ENCODE measurements at places on chromosomes 3 and 15.
A peak's percentile ranks its signal among the peaks of the same experiment; 100 is the strongest.

DNA sequence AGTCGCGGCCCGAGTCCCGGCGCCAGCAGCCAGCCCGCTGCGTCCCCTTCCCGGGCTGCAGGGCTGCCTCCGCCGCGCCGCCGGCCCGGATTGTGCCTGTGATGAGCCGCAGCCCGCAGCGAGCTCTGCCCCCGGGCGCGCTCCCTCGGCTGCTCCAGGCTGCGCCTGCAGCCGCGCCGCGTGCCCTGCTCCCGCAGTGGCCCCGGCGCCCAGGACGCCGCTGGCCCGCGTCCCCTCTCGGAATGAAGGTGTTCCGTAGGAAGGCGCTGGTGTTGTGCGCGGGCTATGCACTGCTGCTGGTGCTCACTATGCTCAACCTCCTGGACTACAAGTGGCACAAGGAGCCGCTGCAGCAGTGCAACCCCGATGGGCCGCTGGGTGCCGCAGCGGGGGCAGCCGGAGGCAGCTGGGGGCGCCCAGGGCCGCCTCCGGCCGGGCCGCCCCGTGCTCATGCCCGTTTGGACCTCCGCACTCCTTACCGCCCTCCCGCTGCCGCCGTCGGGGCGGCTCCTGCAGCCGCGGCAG is 1.2 kb downstream of the CHST2 start:
- DNase-seq, result peak; percentile 19

GRCh38 chr15:68354268-68354667 is 76.7 kb downstream of the FEM1B start:
- no peak for DNase-seq

DNA sequence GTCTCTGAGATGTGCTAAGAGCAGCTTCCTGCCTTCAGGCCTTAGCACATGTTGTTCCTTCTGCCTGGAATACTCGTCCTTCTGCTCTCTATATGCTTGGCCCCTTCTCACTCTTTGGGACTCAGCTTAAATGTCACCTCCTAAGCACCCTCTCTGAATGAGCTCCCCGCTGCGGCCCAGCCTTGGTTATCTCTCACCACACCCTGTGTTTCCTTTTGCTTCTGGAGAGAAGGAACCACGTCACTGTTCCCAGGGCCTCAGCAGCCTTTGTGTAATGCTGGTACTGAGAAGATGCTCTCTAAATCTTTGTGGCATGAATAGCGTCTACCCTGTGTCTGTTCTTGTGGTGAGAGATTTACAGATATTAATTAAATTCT is 2.2 kb downstream of the FAH start:
- DNase-seq, result no peak

DNA sequence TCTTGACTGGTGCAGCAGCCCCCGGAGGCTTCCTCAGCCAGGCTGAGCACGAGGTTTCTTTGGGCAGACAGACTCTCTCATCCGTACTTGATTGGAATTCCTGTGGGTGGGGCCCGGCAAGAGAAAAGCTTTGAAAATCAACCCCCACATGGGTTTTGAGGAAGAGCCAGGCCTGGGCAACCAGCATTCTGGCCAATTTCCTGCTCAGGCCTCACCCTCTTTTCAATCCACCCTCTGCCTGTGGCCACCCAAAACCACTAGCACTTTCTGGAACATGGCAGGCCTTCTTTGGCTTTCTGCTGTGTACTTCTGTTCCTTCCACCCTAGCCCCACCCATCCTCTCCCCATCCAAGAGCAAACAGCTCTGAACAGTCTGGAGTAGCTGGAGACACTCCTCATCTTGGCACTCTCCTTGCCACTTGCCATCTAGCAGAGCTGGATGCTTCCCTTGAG is 5.9 kb downstream of the MYO5C start:
- DNase-seq, result no peak

DNA sequence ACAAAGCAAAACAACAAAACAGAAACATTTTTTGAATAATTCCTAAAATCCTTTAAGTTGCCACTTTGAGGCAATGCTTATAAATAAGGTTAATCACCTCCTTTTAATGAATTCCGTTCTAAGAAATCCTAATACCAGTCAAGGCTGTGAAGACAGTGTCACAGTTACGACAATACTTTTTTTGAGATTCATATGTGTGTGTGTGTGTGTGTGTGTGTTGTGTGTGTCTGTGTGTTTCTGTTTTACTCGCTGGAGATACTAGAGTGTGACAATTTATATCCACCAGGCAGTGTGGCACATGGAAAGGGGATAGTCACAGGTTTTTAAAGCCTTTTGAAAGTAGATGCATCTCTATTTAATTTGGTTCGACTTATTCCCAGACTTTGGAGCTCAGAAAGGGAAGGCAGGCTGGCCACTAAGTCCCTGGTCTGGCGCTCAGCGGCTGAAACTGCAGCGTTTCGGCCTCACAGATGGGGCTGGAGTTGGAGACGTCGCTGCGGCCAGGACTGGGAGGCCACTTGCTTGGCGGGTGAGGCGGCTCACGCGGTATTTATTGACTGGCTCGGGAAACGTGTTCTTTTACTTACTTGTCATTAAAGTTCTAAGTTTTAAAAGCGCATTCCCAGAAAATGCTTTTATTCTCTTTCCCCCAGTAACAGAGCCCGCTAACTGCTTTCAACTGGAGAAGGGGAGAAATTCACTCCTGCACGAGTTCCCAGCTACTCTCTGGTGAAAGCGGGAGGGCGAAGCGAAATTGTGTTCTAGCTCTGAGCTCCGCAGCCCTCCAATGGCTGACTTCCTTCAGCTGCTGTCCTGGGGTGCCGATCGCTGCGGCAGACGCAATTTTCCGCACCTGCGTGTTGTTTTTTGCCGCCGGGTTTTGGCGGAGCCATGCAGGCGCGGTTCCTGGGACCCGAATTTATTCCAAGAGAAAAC is 13.7 kb downstream of the ZIC1 start:
- DNase-seq, result no peak

GRCh38 chr15:43449981-43450380 is 43.0 kb downstream of the TP53BP1 start:
- no peak for DNase-seq

DNA sequence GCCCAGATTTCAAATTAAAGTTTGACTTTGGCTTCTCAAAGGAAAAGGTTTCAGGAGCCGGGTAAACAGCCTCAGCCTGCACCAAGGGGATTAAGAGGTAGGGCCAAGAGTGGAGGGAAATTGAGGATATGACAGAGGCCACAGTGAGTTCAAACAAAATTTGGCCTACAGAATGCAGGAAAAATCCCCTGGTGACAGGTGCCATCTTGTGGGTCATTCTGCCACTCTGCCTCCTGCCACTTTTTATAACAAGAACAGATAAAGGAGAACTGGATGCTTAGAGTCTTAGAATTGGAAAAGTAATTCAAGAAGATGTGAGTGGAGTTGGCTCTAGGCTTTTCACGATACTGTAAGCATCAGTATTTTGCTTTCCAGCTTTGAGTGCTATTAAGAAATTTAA is 253.2 kb downstream of the NR2F2 start:
- DNase-seq, result no peak

GRCh38 chr3:188486126-188486525 is 332.2 kb downstream of the LPP start:
- peak; percentile 74 for DNase-seq

GRCh38 chr15:57061696-57062095 is 143.3 kb downstream of the TCF12 start:
- DNase-seq, result peak; percentile 6

DNA sequence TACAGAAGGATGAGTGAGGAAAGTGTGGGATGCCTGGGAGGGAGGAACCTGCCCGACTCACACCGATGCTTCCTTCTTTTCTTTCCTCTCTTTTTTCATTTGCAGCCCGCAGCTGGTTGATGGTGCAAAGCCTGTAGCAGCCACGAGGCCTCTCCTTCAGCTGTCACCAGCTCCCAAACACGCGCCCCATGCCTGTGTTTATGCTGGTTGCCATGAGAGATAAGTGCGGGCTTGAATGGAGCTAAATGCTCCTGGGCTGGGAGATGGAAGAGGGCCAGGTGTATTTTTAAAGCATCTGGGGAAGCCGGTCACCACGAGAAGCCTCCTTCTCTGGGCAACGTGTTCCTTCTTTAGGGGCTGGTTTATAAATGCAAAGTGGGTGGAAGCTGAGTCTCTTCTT is 9.3 kb downstream of the COLQ start:
- DNase-seq, result no peak

- peak; percentile 39 for DNase-seq
These were observed 96.1 kb downstream of the STAC start for GRCh38 chr3:36476286-36476942.

DNA sequence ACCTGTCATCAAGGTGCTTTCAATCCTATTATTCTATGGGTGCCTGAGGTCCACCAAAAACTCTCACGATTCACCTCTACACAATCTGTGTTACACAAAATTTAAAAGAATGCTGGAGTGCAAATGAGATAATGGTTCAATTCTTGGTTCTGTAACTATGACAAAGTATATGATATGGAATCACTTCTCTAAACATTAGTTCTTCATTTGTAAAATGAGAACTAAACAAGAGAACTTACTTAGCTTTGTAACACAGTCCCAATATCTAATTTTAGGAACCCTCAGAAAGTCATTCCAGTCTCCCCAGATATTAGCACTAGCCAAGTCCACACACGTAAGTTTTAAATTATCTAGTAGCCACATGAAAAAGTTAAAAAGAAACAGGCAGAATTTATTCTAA is 111.5 kb downstream of the TBL1XR1 start:
- no peak for DNase-seq

GRCh38 chr3:80238152-80238551 is 470.4 kb upstream of the ROBO1 start:
- DNase-seq, result peak; percentile 73

- DNase-seq, result no peak
These were observed 13.9 kb upstream of the PAQR9 start for GRCh38 chr3:142977399-142977728.

DNA sequence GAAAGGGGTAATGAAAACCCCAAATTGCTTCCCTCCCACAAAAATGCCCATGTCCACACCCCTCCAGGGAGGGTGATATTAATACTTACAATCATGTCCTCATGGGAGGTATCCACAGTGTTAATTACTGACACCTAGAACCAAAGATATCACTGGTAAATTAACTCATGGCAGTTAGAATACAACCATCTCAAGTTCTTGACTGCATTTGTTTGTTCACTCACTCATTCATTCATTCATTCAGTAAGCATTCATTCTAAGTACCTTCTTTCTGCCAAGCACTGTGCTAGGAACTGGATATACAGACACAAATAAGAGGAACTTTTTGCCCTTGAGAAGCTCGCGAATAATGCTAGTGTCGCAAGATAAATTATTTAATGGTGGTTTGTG is 3.0 kb downstream of the SEC13 start:
- DNase-seq, result no peak

- DNase-seq, result no peak
These were observed 120.0 kb downstream of the ATP1B3 start for GRCh38 chr3:141996437-141996836.

DNA sequence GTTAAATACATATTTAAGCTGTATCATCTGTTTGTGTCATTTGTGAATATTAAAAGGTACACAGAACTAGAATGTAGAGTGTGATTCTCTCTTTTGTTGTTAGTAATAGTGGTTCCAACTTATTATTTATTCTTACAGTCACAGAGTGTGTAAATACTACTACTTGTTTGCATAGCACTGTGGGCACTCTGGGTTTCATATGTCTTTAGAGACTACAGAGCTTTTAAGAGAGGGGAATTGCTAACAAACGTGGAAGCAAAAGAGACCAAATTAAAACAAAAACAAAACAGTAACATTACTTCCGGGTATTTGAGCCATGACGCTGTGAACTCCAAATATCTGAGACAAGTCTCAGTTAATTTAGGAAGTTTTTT is 828.0 kb upstream of the DPPA4 start:
- no peak for DNase-seq

GRCh38 chr15:61715082-61715481 is 345.2 kb downstream of the VPS13C start:
- DNase-seq, result peak; percentile 3

DNA sequence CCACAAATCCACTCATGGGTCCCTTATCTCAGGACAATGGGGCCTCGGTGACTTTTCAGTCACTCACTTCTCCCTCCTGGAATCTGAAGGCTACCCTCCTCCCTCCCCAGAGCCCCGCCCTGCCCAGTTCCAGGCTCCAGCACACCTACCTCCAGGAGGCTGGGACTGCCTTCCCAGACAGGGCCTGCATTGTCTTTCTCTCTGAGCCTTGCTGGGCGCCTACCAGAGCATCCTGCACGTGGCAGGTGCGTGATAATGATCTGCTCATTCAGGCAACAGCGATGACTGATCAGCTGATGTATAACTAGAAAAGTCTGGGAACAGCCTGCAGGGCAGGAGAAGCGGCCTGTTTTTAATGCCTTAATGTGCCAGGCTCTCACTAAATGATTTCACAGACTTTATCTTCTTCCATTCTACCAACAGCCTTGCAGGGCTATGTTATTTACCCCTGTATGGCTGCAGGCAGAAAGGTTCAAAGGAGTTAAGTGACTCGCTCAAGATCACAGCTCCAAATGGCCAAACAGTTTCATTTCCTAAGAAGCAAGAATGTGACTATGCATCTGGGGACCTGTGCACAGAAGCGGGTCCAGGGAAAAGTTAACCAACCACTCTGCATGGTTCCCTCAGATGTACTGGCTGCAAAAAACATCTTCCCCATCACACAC is 6.3 kb downstream of the ADAMTS17 start:
- no peak for DNase-seq

GRCh38 chr3:45664578-45664977 is 24.6 kb upstream of the SACM1L start:
- no peak for DNase-seq

- DNase-seq, result no peak
These were observed 43.8 kb downstream of the TRAK1 start for GRCh38 chr3:42134867-42135464.

GRCh38 chr15:42073418-42073817 is 20.9 kb downstream of the PLA2G4D start:
- DNase-seq, result no peak

GRCh38 chr3:197883541-197883940 is 66.4 kb upstream of the RPL35A start:
- DNase-seq, result no peak

DNA sequence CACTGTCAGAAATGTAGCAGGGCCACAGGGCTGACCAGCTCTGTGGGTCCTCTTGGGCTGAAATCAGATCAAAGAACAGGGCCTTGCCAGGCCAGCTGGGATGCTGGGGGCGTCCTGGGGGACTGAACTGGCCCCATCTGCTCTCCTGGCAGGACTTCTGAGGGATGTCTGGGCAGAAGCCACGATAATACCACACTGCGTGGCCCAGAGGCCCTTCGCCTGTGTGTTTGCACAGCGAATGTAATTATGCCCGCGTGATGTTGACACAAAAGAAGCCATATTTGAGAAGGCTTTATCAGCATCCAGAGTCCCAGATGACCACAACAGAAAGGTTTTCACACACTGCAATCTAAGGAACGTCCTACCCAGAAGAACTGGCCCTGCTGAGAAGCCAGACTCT is 174.0 kb downstream of the RAB11A start:
- DNase-seq, result no peak

DNA sequence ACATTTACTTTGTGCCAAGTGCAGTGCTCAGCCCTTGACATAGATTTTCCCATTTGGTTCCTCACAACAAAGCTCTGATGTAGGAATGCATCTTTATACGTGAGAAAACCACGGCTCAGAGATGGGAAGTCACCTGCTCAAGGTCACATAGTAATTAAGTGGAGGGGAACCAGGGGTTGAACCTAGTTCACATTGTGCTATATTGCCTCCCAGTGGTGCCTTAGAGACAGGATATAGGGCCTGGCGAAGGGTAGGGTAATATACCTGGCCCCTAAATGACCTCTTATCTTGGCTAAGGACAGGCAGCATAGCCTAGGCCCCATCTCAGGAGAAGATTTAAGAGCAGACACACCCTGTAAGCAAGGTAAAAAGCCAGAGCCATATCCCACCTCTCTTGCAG is 71.5 kb downstream of the FOXP1 start:
- no peak for DNase-seq

Data from fibroblast of upper back skin (primary cell).